T follicular helper cell (primary cell): ENCODE measurements at places on chromosomes 1 and 21.

GRCh38 chr21:38631676-38632075, 133.4 kb upstream of the ERG start:
- no peak for DNase-seq

DNA sequence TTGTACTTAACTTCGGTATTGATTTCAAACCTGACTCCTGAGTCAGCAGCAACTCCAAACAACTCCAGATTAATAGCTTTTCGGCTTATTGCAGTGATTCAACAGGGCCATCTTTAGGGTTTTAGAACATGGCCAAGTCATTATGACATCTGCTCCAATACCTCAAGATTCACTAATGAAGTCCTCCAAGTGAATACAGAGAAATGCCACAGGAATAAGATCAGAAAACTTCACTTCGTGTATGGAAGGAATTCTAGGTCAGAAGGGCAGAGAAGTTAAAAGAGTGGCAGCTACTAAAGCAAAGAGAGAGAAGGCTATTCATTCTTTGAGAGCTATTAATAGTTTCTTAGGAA, 7.6 kb upstream of the C1orf116 start:
- DNase-seq = no peak

- DNase-seq = no peak
These were observed 86.2 kb downstream of the PTPRC start for GRCh38 chr1:198725090-198725489.

DNA sequence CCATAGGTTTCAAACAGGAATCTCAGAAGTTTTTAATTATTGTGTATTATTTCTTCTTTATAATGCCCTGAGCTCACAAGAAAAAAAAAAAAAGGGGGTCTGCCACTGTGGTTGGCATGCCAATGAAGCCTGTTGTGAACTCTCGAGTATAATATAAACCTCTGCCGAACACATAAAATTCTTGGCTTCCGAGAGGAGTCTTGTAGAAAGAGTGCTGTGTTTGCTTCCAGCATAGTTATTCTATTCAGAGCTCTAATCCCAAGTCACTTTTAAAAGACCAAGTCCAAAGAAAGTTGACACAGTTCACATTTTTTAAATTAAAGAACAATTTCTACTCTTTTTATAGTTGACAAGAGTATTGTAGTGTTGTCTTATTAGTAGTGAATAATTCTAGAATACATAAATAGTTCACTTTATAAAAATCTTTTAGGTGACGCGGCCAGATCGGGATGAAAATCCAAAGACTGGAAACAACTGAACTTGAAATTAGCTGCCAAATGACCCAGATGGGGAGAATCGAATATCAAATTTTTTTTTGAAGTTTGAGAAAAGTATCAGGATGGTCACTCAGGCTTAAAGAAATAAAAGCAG, 293.2 kb downstream of the DUSP10 start:
- DNase-seq = no peak

- no peak for DNase-seq
These were observed 11.7 kb upstream of the TINAGL1 start for GRCh38 chr1:31564606-31564989.

GRCh38 chr1:85049735-85050166, 1.5 kb upstream of the MCOLN3 start:
- no peak for DNase-seq

DNA sequence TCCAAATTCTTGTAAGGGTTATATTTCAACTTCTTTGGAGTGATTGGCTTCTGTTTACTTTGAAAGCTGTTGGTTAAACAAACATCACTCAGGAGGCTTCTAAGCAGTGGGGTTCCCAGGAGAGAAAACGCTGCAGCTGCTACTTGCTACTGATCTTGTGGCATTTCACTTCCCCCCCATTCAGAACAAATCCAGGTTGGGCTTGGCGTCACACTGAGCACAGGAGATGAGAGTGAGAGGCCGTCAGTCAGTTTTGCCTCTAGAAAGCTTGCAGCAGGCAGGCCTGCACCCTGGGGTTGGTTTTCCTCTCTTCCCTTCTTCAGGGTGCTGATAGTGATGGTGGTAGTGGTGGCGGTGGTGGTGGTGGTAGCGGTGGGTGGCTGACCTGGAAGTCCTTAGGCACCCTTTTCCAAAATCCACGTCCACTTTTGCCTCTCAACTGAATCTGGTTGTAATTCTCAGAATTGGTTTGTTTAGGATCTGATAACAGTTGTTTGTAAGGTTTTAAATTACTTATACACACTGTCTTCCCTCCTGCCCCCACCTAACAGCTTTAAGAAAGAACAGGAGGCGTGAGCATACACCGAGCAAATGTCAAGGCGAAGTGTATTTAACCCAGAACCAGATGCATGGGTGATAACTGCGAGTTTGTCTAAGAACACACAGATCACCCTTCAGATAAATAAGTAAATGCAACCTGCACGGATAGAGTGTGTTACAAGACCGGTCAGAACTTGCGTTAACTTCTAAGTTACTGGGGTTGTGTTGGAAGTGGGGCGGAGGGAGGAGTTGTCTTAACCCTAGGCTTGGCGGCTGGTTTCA, 3.2 kb upstream of the PROX1 start:
- DNase-seq = no peak

DNA sequence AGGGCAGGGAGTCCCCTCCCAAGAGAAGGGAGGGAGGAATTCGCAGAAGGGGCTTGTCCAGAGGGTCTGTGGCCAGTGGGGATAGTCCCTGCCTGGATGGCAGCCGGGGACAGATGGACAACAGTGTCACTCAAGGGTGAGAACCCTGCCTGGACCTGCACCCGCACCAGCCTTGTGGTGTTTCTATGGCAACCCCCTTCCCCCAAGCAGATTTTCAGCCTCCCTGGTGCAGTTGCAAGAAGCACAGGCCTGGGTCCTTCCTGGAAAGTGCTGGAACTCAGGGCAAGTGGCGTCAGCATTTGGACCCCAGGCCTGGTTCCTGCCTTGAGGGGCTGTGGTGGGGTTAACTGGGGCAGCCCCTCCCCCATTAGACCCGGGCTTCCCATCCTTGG, 83.8 kb upstream of the ACTL8 start:
- DNase-seq = no peak

DNA sequence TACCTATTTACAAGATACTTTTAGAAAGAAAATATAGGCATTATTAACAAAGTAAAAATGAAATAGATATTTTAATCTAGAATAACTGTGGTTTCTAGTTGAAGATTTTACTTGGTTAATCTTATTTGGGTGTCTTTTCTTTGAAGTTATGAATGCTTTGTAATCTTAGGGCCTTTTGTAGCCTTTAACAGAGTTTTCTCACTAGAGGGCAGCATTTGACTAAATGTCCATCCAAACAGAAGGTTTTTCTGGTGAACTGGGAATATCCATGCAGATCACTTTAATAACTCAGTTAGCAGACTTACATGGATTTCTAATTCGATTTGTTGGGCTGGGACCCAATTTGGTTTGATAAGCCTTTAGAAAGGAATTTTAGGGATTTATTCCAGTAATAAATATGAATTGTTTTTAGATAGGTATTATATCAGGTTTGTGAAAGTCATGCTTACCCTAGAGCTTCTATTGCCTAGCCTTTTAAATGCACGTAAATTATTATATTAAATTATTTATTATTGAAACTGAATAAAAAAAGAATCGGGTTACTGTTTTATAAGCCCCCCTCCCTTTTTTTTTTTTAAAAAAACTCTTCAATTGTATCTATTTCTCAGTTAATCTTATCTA, 119.7 kb downstream of the ZNF326 start:
- DNase-seq = no peak

- DNase-seq = no peak
These were observed 52.5 kb upstream of the KCNA3 start for GRCh38 chr1:110727246-110727645.

DNA sequence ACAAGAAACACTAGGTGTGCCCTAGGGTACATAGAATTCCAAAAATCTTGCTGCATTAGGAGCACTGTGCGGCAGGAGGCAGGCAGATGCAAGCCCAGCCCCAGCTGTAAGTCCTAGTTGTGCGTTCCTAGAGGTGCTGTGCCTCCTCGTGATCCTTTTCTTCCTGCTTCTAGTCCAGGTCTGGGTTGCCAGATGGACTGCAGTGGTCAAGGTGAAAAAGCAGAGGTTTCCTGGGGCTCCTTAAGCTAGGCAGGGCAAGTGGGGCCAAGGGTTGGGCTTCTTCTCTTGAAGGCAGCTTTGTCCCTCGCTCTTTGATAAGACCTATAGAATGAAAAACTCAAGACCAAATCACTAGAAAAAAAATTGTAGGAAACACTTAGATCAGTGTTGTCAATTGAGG, 21.6 kb upstream of the SLC45A3 start:
- DNase-seq = no peak

DNA sequence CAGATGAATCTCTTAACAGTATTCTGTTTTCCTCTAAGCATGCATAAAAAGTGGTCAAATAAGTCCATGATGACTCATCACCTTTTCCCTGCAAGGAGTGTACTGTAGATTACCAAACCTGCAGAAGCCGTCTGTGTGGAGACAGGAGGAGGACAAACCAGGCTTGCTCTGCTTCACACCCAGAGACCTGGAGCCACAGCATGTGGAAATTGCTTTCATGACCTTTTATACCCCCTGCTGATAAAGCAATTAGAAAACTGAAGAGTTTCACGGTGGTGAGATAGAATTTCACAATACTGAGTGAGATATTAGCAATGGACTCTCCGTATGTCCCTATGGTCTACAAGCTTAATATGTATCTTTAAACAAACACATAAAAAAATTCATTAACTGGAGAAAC, 9.4 kb downstream of the CORT start:
- no peak for DNase-seq

GRCh38 chr1:46030876-46031660, 101.4 kb downstream of the PIK3R3 start:
- no peak for DNase-seq

DNA sequence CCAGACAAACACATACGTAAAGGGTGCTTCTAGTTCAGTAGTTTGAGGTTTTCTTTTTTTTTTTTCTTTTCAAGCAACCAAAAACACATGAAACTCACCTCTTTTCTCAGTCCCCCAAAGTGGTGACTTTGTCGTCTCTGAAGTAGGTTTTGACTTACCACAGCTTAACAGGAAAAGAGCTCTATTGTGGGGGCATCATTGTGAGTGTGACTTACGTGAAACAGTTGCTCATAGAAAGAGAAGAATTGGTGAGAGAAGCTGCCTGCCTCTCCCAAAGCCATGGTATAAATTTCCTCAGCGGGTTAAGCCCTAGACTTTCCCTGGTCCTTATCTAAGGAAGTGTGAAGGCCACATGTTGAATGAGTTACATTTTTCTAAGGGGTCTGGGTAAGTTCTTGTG, 11.9 kb downstream of the FASLG start:
- no peak for DNase-seq

- no peak for DNase-seq
These were observed 207.0 kb upstream of the MAP1LC3C start for GRCh38 chr1:242205622-242206489.

GRCh38 chr1:165117482-165117881, 239.0 kb downstream of the LMX1A start:
- no peak for DNase-seq

GRCh38 chr1:67194209-67194863, 28.1 kb downstream of the IL23R start:
- DNase-seq = no peak

DNA sequence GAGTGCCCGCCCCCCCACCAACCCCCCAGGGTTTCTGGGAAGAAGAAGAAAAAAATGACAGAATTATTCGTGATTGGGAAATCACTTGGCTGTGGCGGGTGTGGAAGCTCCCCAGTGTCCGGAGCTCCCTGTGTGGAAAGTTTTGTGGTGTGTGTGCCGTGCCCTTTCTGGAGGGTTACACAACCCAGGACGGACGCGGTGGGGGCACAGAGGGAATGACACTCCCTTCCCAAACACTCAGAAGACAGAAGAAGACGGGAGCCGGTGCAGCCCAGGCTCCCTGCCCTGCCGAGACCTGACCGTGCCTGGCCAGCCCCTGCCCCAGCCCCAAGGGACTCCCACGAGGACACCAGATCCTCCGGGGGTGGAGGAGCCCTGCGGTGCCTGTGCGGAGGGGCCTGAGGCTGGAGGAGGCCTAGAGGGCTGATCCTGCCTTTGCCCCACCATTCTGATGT, 33.0 kb upstream of the ADARB1 start:
- DNase-seq = no peak

DNA sequence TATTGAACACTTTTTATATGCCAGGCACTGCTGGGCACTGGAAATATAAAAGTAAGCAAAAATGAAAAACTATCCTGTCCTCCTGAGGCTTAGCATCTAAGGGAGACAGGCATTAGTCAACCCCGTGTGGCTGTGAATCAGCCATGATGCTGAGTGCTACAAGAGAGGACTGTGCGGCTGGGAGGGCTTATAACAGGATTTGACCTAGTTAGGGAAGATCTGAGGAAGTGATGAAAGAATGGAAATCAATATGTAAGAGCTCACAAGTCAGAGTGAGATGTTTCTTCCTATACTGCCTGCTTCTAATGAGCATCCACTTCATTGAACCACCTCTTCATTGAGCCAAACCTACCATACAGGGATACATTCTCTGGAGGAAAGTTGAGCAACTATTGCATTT, 15.1 kb downstream of the TRIM45 start:
- no peak for DNase-seq

GRCh38 chr1:30106125-30106524, 617.3 kb downstream of the MATN1 start:
- no peak for DNase-seq

GRCh38 chr1:59990470-59990869, 63.9 kb upstream of the CYP2J2 start:
- no peak for DNase-seq

DNA sequence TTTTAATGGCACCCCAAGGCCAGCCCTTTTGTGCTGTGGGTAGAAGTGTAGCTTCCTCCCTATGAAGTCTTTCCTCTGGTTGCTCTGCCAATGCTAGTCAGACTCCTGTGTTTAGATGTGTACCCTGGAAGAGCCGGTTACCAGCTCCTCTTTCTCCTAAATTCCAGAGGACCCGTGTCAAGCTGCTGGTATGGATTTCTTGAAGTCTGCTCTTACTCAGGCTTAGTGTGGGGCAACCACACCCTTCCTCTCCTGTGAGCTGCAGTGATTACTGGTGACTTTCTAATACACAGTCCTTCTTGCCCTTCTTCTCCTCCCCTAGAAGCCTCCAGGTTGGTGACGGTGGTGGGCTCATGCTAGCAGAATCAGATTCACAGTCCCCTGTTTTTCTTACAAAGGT, 74.1 kb upstream of the AKT3 start:
- DNase-seq = no peak

GRCh38 chr1:235597867-235598553, 51.6 kb downstream of the GNG4 start:
- DNase-seq = no peak

GRCh38 chr1:24699628-24700027, 45.6 kb upstream of the CLIC4 start:
- DNase-seq = no peak

GRCh38 chr1:61742620-61743430, 545 bp downstream of the PATJ start:
- no peak for DNase-seq

DNA sequence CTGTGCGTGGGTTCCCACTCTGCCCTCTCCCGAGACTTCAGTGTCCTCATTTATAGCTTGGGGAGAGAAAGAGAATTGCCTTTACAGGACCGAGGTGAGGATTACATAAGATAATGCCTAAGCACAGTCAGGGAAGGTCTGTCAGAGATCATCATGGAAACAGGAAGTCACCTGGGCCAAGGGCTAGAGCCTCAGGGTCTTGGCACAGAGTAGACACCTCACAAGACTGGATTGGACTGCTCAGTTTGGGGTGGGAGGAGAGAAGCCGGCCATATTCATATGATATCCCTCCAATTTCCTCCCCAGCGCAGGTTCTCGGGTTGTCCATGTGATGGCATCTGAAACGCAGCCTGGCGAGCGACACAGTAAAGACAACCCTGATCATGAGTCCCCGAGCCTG, 3.8 kb downstream of the CNR2 start:
- no peak for DNase-seq
